Right renal cortex interstitium (tissue), 3 donors: ENCODE measurements at places on chromosomes 2 and 18.

DNA sequence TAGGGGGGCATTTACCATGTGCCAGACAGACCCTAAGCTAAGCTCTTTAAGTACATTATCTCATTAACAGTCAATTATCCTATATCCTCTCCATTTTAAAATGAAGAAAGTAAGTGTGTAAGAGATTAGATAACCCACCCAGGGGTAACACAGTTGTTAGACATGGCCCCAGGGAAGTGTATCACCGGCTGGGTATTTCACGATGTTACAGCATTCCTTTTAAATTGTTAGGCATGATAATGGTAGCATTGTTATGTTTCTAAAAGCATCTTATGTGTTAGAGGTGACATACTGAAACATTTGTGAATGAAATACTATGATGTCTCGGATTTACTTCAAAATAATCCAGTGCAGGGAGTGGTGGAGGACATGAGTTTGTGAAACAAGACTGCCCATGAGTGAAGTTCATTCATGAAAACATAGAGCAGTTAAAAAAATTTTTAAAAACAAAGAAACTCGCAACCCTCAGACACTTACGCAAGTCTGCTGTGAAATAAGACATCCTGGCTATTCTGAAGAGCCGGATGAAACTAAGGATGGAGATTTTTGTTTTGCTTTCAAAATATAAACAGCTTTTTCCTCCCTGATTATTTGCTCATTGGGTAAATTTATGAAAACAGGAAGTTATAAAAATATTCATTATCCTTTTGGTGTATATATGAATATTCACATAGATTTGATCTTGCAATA lies 54.9 kb downstream of the IL1RL2 start:
- DNase-seq = no peak

- DNase-seq = no peak
Observed at GRCh38 chr2:16090650-16091575, 150.6 kb downstream of the MYCN start.

DNA sequence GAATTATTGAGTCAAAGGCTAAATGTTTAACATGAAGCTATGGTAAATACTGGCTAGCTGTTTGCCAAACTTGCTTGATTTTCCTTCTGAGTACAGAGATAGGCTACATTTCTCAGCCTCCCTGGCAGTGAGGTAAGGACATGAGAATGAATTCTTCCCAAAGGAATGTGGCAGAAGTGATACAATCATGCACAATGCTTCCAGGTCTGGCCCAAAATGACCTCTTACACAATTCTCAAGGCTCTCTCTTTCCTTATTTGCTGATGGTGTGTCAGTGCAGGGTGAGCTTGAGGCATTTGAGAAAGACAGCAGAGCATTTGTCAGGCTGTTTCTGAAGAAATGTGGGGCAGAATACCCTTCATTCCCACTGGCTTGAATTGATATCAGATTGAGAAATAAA lies 95.6 kb upstream of the NABP1 start:
- no peak for DNase-seq

- no peak for DNase-seq
Observed at GRCh38 chr18:62183578-62184195, 3.2 kb downstream of the PIGN start.

GRCh38 chr2:217717646-217718045 lies 285.1 kb downstream of the TNS1 start:
- DNase-seq = no peak

GRCh38 chr2:126769118-126769517 lies 113.2 kb downstream of the GYPC start:
- no peak for DNase-seq

DNA sequence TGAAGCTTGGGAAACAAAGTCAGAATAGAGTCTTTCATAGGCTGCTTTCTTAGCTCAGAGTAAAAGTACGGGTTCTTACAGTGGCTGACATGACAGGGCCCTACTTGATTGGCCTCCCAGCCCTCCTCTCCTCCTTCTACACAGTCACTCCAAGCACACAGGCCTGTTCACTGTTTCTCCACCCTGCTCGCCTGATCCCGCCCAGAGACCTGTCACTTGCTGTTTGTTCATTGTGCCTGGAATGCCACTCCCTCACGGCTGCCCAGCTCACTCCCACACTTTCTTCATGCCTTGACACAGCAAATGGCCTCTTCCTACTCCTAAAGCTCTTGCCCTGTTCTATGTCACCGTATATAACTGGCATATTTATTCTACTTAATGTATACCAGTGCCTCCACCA lies 104.8 kb downstream of the MAP4K4 start:
- no peak for DNase-seq

GRCh38 chr2:100248044-100248330 lies 74.3 kb downstream of the LONRF2 start:
- DNase-seq = no peak

DNA sequence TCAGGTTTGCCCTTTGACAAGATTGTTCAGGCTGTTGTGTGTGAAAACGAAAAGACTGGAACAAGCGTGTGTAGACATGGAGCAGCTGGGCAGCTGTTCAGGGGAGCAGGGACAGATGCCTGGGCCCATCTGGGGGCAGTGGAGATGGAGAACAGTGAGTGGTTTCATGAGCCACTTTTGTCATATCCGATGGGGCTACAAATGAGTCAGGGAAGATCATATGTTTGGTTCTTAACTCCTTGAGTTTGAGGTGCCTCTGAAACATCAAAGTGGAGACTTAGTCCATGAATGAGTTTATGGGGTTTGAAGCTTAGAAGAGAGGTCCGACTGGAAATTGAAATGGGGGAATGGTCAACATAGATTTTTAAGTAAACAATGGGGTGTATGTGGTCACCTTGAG lies 9.3 kb upstream of the PLB1 start:
- DNase-seq = no peak

GRCh38 chr2:190050001-190050400 lies 12.5 kb downstream of the MSTN start:
- DNase-seq = no peak

GRCh38 chr2:61057562-61057961 lies 8.1 kb upstream of the SANBR start:
- no peak for DNase-seq

DNA sequence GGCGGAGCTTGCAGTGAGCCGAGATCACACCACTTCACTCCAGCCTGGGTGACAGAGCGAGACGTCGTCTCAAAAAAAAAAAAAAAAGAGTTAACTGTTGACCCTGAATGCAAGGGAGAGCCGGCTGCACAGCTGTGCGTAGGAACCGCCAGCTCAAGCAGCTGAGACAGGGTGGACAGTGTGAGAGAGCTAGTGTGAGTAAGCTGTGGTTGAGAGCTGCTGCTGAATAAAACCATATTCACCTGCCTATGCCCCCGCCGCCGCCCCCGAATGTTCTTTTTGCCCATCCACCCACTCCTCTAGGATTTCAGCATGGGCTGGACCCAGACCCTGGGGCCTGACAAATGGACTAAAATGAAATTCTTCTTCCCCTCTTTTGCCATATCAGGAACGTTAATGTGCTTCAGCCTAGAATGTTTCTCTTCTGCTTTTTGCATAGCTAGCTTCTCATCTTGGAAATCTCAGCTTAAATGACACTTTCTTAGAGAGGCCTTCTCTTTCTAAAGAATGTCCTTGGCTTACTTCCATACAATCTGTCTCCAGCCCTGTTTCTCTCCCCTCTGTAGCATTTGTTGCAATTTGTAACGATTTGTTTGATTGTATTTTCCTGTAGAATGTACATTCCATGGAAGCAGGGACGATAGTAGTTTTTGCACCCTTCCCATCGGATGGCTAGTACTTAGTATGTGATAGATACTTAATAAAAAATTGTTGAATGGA lies 142.7 kb downstream of the KLHL14 start:
- DNase-seq = no peak

DNA sequence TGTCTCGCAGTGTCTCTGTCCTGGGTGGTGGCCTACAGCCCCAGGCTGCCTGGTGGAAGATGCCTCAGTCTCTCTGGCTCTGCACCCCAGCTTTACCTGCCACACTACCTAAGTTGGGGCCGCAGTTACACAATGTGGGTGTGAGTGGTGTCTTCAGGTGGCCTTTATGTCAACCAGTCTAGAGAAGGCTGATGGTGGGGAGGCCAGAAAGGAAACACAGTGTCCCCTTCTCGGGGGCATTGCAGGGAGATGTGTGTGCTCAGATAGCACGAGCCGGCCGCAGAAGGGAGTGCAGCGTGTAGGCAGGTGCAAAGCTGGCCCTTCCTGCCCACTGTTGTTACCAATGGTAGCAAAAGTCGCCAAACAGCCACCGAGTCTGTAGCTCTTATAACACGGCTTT lies 216.1 kb downstream of the SH3RF3 start:
- DNase-seq = no peak

- no peak for DNase-seq
Observed at GRCh38 chr2:237731663-237732062, 66.9 kb upstream of the RBM44 start.

- DNase-seq = no peak
Observed at GRCh38 chr2:152499331-152499816, 164.4 kb downstream of the FMNL2 start.

GRCh38 chr2:129772190-129772579 lies 207.3 kb upstream of the RAB6C start:
- no peak for DNase-seq

GRCh38 chr2:161077367-161078210 lies 82.6 kb upstream of the TANK start:
- no peak for DNase-seq

- DNase-seq = no peak
Observed at GRCh38 chr2:45649462-45649857, 2.0 kb upstream of the PRKCE start.

DNA sequence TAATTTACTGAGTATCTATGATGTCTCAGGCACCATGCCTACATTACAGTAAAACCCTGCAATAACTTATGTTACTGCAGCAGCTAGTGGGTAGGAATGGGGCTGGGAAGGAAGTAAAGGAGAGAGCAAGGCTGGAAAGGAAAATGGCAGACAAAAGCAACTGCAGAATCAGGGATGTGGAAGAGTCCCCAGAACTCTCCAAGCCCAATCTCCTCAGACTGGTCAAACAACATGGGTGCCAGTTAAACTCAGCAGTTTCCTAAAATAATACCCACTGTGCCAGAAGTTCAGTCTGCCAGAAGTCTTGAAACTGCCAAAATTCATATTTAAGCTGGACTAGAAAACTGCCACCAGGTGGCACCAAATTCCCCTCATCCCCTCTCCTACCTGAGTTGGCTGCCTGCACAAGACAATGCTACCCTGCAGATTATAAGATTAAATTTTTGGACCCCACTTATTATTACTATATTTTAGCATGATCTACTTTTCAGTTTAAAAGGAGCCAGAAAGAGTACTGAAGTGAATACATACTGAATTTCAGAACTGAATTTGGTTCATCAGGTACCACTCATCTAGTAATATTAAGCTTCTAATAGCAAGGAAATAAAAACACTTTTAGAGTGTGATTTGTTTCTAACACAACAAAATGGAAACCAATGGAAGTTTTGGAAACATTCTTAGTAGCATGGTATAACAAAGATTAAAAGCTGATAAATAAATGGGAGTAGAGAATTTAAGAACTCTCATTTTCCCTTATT lies 86.8 kb upstream of the DNER start:
- peak; percentile 30 for DNase-seq

DNA sequence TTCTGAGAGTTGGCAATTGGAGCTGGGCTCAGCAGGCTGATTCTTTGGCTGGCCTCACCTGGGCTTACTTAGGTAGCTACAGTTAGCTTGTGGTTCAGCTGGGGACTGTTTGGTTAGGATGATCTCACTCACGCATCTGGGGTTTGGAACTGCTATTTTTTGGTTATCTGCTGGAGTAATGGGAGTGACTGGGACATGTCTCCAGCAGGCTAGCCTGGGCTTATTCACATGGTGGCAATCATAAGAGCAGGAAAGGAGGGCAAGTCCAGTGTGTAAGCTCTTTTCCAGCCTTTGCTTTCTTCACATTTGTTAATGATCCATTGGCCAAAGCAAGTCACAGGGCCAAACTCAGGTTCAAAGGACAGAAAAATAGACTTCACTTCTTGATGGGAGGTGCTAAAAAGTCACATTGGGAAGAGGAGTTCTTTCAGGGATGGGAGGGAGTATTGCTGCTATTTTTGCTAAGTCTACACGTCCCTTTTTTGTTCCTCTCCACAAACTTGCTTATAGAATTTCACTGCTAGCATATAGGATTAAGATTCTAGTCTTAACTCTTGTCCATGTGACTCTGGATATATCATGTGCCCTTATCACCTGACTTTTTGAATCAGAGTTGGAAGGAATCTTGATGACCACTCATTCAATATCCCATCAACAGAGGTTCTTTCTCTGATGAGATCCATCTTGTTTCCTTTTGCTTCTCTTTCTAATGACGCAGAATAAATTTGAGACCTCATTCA lies 174.0 kb downstream of the ZFP36L2 start:
- DNase-seq = no peak

- no peak for DNase-seq
Observed at GRCh38 chr18:76613053-76613754, 118.2 kb upstream of the ZNF516 start.

- no peak for DNase-seq
Observed at GRCh38 chr18:79927607-79928562, 23.6 kb downstream of the SLC66A2 start.

GRCh38 chr2:236867441-236868260 lies 218.0 kb upstream of the COPS8 start:
- no peak for DNase-seq

DNA sequence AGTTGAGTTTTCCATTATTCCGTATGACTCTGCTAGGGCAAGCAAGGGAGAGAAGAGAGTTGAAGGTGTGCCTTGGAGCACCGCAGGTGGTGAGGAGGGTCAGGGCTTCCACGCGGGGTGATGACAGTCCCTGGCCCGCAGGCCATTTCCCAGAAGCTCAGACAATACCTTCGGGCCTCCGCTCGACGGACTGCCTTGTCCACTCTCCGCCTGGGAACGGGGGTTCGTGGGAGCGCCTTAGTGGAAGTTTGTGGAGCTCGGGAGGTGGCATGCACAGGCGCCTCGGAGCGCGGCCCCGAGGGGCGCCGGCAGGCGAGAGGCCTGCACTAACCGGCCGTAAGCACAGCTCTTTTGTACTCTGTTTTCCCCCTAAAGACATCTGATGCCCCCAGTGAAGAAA lies 69.8 kb downstream of the ARHGEF33 start:
- DNase-seq = no peak

GRCh38 chr2:69620870-69621269 lies 22.7 kb downstream of the AAK1 start:
- DNase-seq = no peak

DNA sequence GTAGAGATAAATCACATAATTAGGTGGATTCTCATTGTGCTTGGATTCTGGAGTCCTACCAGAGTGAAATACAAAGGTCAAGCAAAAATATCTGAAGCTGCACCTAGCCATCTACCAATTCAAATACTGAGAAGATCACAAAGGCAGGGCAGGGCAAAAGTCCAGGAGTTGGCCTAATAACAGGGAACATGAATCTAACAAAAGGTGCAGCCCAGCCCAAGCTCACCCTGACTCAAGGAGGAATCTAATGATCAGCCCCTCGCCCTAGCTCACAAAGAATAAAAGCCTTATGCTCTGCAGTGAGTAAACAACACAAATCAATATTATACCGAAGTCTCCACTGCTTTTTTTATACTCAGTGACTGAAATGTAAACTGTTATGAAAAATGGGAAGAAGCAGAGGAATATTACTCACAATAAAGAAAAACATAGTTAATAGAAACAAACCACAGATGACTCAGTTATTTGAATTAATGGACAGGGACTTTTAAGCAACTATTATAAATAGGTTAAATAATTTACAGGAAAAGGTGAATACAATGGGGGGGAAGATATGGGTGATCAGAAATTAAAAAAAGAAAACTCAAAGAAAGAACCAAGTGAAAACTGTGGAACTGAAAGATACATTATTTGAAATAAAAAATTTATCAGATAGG lies 49.5 kb downstream of the ANTXR1 start:
- no peak for DNase-seq

GRCh38 chr2:155393406-155393805 lies 694.9 kb downstream of the KCNJ3 start:
- no peak for DNase-seq

- DNase-seq = no peak
Observed at GRCh38 chr2:201904538-201905420, 98.4 kb downstream of the CDK15 start.
